T-helper 17 cell (primary cell): ENCODE measurements at places on chromosomes 6 and 20. TPM values are rescaled to one million over a fixed set of nuclear protein-coding genes. Genes with fewer than 3 reads are reported as not detected.

- no peak overlapping the region for H3K4me3 ChIP-seq
- no peaks in the 10 kb centered on the region for H3K36me3 ChIP-seq
- H3K4me1 ChIP-seq, result no peaks in the 10 kb centered on the region
- DNase-seq, result no peak
- H3K27me3 ChIP-seq, result peaks cover 45% of the 10 kb centered on the region
Measured at GRCh38 chr6:121443971-121444541, 8.6 kb downstream of the GJA1 start.

DNA sequence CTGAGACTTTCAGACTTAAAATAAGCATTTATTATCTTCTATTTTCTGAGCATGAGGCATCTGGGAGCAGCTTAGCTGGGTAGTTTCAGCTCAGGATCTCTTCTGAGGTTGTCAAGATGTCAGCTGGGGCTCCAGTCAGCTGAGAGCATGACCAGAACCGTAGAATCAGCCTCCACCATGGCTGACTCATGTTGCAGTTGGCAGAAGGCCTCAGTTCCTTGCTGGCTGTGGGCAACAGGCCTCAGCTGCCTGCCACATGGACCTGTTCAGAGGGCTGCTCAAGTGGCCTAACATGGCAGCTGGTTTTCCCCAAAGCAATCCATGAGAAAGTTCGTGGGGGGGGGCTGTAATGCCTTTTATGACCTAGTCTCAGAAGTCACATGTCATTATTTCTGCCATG, 142.3 kb downstream of the LY86 start:
- H3K27ac ChIP-seq, result no peak overlapping the region
- H3K36me3 ChIP-seq, result peaks cover 6% of the 10 kb centered on the region
- no peak for DNase-seq
- H3K27me3 ChIP-seq, result peaks cover 77% of the 10 kb centered on the region
- no peaks in the 10 kb centered on the region for H3K4me1 ChIP-seq
- H3K4me3 ChIP-seq, result no peak overlapping the region

GRCh38 chr6:122423734-122424133, 24.3 kb downstream of the HSF2 start:
- peaks cover 3% of the 10 kb centered on the region for H3K4me1 ChIP-seq
- no peak for DNase-seq
- H3K27me3 ChIP-seq, result no peaks in the 10 kb centered on the region

GRCh38 chr6:7578931-7579330, 11.1 kb upstream of the SNRNP48 start:
- no peak for DNase-seq
- H3K4me1 ChIP-seq, result no peaks in the 10 kb centered on the region
- no peak overlapping the region for H3K27ac ChIP-seq
- peaks cover 17% of the 10 kb centered on the region for H3K27me3 ChIP-seq
- H3K4me3 ChIP-seq, result no peak overlapping the region
- H3K36me3 ChIP-seq, result peaks cover 2% of the 10 kb centered on the region

GRCh38 chr6:142883011-142883410, 62.0 kb downstream of the HIVEP2 start:
- H3K4me1 ChIP-seq, result peaks cover 67% of the 10 kb centered on the region
- H3K27ac ChIP-seq, result peak overlapping the region; percentile 99
- no peak for DNase-seq
- peak overlapping the region; percentile 45 for H3K4me3 ChIP-seq
- no peaks in the 10 kb centered on the region for H3K27me3 ChIP-seq

DNA sequence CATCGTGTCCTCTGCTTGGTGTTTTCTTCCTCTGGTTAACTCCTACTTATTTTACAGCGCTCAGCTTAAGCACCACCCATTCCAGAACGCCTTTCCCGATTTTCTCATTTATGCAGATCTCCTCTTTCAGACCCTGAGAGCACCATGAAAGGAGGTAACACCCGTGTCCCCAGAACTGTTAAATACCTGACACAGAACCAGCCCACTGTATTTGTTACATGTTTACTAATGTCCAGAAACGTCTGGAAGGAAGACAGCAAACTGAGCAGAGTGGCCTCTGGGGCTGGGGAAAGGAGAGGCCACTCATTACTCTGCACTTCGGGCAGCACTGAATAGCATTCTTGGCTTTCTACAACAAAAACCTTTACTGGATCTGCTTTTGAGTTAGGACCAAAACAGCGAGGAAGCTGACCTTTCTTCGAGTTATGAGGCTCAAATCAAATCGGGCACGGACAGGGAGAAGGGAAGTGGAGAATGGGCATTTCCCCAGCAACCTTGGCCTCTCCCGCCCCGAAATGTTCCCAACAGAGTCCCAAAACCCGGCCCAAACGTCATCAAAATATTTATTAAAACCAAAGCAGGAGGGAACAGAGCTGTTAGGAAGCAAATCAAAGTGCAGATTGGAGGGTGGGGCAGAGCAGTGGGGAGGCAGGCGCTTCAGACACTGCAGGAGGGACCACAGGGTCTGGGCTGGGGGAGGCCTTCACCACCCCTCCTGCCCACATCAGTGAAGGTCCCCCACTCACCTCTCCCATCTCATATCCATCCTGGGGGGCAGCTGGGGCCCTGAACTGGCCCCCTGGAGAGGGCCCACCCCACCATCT, 1.1 kb upstream of the NECAB3 start:
- H3K27me3 ChIP-seq, result no peaks in the 10 kb centered on the region
- H3K36me3 ChIP-seq, result no peaks in the 10 kb centered on the region
- H3K4me3 ChIP-seq, result peak overlapping the region; percentile 87
- no peak overlapping the region for H3K27ac ChIP-seq
- DNase-seq, result no peak

- H3K27ac ChIP-seq, result no peak overlapping the region
Measured at GRCh38 chr6:168746013-168746412, 305.0 kb downstream of the SMOC2 start.

Gene THBS2
- not detected for total RNA-seq

Gene HLA-DOB
- total RNA-seq, result 2.3 TPM

Gene REM1
- not detected for total RNA-seq

Gene SMPDL3A
- 0.15 TPM for total RNA-seq

Gene CNR1
- total RNA-seq, result 0.07 TPM
